ENCODE measurements at places on chromosomes 6 and 20.

- ATAC-seq: peak; percentile 75
Observed at GRCh38 chr20:49794336-49795134, 18.1 kb upstream of the SLC9A8 start.

DNA sequence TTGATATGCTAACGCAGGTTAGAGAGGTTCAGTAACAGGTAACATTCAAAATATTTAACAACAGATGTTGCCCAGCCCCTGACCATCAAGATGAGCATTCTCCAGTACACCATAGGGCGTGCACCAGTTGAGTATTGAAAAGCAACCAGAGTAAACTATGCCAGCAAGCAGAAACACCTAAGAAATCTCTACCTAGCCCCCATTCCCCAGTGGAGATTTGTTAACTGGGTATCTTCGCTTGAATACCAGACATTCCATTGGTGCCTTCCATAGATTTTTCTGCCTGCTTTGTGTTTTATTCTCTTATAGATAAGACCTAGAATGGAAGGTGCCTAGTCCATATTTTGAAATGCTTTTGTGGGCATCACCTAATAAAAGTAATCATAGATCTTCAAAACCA is 623.9 kb downstream of the KIF16B start:
- no peak for ATAC-seq

GRCh38 chr20:43750774-43751166 is 24.0 kb upstream of the GTSF1L start:
- ATAC-seq: no peak

GRCh38 chr20:34155836-34156235 is 43.8 kb upstream of the EIF2S2 start:
- peak; percentile 43 for ATAC-seq

DNA sequence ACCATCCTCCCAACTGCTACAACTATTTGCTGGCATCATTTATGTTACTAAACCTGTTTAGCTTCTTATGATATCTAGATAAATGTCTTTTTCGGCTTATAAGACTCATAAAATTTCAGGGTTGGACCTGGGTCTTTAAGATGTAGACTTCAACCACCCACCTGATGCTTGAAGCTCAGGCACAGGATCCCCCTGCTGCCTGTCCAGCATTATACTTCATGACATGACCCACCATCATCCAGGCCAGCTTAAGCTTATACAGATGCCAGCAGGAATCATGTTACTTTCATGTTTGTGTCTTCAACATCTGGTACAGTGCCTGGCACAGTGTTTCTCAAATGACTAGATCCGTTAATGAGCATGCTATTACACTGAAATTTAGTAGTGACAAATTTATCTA is 47.4 kb downstream of the SLC17A5 start:
- ATAC-seq: no peak

DNA sequence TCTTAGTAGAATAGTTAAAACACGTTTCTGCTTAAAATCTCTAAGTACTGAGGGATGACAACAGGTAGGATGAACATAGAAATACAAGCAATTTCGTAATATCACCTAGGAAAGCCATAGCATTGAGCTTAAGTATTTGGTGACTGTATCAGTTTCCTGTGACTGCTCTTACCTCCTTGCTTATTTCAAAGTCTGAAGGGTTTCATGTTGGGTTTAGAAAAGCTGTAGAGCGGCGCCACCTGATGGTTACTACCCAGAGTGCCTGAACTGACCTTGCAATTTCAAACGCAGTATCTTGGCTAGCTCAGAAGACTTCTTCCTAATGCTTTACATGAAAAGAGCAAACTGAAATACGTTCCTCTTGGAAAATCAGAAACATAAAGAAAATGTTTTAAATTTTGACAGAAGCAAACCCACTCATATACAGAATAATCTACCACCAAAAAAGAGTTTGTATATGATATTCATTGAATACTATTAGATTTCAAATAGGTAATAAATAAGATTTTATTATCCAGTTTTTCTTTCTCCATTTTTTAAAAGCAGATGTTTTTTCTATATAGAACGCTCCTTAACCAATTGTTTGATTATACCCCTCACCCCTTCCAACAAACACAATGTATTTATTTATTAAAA is 82.3 kb upstream of the RIPOR2 start:
- ATAC-seq: peak; percentile 82
